ENCODE measurements at places on chromosomes 2 and 18.
A peak's percentile ranks its signal among the peaks of the same experiment; 100 is the strongest.

GRCh38 chr2:137987011-137987410 is 22.7 kb downstream of the HNMT start:
- DNase-seq, result no peak

DNA sequence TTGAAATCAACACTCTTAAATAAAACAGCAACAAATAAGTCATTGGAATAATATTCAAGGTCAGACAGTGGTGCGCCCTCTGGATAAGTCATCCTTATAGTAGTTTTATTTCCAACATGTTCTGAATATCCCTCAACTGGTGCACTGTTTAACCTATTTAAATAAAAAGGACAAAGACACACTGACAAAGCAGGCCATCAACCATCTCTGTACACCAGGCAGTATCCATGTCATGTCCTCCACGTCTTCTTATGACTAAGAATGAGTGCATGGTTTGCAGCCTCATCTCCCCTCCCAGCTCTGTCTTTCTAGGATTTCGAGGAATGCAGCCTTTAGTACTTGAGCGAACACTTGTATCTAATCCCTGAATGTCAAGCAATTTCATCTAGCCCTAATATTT is 42.4 kb downstream of the ST3GAL5 start:
- DNase-seq, result no peak

- DNase-seq, result no peak
Observed at GRCh38 chr2:234406085-234406484, 90.8 kb downstream of the ARL4C start.

GRCh38 chr2:47003641-47004427 is 88.2 kb upstream of the MCFD2 start:
- no peak for DNase-seq

DNA sequence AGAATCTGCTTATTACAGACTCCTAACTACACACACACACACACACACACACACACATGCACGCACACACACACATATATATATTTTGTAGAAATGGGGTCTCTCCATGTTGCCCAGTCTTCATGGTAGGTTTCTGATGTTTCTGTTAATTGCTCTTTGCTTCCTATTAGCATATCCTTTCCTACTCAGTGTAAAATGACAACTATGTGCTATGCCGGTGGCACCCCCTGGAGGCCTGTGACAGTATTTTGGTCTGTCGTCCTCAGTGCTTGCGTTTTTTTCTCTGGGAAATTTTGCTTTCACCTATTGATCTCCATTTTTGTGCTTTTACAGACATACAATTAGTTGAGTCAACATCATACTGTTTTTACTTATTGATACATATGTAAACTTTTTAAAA is 322.1 kb downstream of the LRRTM1 start:
- no peak for DNase-seq

DNA sequence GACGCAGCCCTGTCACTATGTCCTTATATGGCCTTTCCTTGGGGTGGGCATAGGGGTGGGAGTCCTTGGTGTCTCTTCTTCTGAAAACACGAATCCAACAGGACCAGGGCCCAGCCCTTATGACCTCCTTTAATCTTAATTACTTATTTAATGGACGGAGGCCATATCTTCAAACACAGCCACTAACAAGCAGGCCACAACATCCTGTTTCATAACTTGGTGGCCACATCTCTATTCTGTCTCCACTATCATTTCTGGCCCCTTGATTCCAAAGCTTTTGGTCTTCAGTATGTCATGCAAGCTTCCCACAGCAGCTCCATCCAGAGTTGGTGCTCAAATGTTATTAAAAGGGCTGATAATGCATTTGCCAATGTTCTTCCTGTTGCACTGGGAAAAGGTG is 287.3 kb upstream of the SMIM21 start:
- DNase-seq, result no peak

GRCh38 chr2:218039171-218039570 is 29.9 kb upstream of the RUFY4 start:
- DNase-seq, result no peak

- peak; percentile 27 for DNase-seq
Observed at GRCh38 chr2:25041307-25041927, 459 bp upstream of the EFR3B start.

Data from T-helper 9 cell (primary cell).